ENCODE measurements at places on chromosomes 1 and 21.
A peak's percentile ranks its signal among the peaks of the same experiment; 100 is the strongest.

DNA sequence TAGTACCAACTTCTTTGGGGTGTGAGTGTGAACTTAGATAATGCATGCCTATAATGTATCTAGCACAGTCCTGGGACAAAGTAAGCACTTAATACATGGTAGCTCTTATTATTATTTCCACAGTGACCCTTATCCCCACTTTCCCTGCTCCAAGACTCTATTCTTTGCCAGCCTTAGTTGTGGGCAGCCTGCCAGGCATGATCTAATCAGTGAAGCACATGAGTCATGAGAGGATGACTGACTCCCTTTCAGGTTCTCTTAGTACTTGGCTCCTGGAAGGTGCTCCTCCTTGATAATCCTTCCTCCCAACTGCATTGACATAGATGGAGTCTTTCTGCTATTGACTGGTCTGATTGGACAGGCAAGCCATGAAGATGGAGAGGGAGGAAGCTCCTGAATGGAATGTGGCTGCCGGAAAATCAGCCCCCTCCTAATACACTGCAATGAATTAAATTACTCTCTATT is 17.4 kb upstream of the GNG12 start:
- DNase-seq, result peak; percentile 95

GRCh38 chr1:151455231-151455630 is 4.1 kb downstream of the POGZ start:
- no peak for DNase-seq

DNA sequence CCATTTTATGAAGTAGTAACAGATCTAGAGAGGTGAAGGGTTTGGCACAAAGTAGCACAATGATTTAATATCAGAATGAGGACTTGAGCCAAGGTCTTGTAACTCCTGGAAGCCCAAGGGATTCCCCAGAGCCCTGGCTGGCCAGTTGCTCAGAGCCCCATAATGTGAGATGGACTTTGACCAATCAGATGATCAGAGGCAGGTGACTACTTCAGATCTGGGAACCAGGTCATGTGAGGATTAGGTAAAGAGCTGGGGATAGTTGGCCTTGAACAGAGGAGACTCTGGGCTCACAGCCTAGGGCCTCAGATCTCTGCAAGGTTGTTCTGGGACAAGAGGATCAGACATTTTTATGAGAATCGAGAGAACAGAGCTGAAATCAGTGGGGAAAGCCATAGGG is 18.9 kb downstream of the SHISAL2A start:
- DNase-seq, result peak; percentile 19

- DNase-seq, result no peak
Measured at GRCh38 chr1:228339059-228339704, 67.5 kb downstream of the TRIM11 start.

- DNase-seq, result no peak
Measured at GRCh38 chr1:20575541-20576336, 13.2 kb upstream of the CDA start.

DNA sequence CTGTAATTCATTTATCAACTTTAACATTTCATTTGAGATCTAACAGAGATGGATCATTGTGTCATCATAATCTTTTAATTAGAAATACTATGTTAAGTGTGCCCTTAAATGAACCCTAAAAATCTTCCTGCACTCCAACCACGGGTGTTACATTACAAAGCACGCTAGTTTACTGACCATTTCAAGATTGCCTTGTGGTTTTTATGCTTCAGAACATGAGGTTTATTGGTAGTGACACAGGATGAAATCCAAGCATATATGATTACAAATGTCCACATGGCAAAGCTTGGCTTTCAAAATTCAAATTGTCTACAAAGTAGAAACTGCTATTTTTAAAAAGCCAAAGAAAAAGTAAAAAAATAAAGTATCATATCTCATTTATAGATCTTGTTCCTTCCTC is 190.4 kb upstream of the USP25 start:
- peak; percentile 15 for DNase-seq

DNA sequence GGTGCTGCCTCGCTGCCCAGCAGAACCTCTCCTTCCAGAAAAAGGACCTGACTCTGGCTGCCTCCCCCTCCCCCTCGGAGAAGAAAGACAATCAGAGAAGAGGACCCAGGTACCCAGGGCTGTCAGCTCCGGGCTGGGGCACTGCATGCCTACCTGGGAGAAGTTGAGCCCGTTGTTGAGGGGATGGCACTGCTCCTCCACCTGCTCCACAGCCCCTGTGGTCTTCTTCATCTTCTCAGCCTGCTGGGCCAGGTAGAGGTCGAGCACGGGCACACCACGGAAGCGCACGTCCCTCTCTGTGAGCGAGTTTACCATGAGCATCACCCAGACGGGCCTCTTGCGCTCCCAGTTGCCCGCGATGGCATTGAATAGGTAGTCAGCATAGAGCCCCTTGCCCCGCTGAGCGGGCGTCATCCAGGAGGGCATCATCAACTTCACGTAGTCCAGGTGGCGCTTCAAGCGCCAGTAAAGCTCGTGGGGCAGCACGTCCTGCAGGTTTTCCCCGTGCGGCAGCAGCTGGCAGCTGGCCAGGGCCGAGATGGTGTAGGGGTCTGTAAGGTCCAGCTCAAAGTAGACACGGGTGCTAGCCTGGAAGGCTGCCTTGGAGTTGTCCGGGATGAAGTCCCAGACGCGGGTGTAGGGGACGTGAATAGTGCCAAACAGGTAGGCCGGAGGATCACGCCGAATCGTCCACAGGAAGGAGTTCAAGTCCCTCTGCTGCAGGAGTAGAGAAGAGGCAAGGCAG is 3.1 kb downstream of the TRABD2B start:
- no peak for DNase-seq

DNA sequence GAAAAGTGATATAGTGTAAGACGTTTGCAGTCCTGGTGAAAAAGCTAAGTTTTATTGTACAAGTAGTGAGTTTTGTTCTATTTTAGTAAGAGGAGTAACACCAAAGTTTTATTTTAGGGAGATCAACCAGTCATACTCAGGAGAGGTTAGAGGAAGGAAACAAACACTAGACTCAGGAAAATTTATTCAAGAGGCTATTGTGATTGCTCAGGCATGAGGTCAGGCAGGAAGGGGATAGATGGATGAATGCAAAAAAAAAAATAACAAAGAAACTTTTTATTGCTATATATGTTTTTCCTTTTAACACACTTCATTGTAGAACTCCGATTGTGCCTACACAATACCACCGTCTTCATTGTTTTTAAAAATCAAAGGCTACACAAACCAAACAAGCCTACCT is 189.0 kb downstream of the LYPLAL1 start:
- no peak for DNase-seq

GRCh38 chr1:228370439-228370940 is 36.1 kb downstream of the TRIM11 start:
- no peak for DNase-seq

GRCh38 chr1:106717591-106717990 is 338.9 kb upstream of the PRMT6 start:
- no peak for DNase-seq

DNA sequence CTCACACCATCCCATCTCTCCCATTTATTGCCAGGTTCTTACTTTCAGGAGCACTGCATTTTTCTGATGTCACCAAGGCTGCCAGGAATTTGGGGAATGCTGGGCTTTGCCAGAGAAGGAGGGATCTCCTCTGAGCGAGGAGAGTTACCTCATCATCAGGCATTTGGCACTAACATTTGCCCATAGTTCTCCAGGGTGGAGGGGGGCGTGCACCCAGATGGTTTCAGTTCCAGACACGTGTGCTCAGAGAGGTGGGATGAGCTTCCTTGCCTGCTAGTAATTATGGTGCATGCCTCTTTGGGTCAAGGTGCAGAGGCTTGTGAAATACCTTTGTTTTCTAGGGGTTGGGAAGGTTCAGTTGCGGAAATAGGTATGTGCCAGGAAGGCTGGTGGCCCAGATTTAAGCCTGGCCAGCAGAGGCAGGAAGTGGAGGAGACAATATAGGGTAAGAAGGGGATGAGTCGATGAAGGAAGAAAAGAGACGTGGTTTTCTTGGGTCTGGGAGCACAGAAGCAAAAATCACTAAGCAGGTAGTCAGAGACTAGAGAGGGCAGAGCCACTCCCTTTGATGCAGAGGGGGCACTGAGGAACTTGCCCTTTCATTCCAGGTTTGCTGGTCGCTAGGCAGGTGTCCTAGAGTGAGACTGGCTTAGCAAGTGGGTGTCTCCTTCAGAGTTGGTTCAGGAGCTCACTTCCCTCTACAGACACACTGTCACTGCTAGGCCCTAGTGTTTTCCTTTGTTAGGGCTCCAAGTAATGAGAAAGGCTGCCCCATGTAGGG is 7.2 kb downstream of the TUFT1 start:
- DNase-seq, result peak; percentile 80

DNA sequence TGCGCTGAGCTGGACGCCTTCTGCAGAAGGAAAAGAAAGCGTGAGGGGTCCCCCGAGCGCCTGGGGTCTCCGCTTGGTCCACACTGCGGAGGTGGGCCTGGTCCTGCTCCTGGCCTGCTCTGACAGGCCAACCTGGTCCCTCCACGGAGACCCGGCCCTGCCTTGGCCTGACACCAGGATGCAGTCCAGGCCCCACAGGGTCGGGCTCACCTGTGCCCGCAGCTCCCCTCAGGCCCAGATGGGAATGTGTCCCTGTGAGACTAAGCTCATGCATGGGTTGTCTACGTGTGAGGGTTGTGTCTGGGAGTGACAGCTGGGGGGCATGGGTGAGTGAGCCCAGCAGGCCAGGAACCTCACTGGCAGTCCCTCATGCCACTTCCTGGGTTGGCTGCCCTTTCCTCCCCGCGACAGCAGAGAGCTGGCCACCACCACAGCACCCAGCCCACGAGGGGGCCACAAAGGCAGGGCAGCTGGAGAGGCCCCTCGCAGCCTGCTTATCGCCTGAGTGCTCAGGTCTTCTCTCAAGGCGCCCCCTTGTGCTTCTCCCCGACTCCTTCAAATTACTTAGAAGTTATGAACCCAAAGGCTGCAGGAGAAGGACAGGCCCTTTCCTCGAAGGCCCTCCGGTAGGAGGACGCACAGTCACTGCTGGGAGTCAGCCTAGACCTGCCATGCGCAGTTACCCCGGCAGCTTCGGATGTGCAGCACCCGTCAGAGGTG is 41.1 kb downstream of the SLC45A1 start:
- no peak for DNase-seq

DNA sequence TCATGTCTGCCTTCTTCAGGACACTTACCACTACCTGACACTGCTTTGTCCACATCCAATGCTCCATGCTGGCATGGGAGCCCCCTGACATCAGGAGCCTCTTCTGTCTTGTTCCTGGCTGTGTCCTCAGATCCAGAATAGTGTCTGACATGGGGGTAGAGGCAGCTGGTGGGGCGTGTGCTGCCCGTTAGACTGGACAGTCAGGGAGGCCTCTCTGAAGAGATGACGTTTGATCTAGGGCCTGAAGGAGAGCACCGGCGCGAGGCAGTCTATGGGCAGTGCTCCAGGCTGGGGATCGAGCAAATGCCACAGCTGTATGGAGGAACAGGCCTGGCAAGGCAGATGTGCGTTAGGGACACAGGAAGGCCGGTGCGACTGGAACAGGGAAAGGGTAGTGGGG is 16.6 kb downstream of the SLC9A1 start:
- no peak for DNase-seq
